ENCODE measurements at places on chromosomes 3 and 15. TPM values are rescaled to one million over a fixed set of nuclear protein-coding genes. Genes with fewer than 3 reads are reported as not detected.

Gene TCAIM
- 22.0 TPM for total RNA-seq

Gene PRR23B
- not detected for total RNA-seq

Gene GABPB1
- total RNA-seq, result 77.7 TPM

DNA sequence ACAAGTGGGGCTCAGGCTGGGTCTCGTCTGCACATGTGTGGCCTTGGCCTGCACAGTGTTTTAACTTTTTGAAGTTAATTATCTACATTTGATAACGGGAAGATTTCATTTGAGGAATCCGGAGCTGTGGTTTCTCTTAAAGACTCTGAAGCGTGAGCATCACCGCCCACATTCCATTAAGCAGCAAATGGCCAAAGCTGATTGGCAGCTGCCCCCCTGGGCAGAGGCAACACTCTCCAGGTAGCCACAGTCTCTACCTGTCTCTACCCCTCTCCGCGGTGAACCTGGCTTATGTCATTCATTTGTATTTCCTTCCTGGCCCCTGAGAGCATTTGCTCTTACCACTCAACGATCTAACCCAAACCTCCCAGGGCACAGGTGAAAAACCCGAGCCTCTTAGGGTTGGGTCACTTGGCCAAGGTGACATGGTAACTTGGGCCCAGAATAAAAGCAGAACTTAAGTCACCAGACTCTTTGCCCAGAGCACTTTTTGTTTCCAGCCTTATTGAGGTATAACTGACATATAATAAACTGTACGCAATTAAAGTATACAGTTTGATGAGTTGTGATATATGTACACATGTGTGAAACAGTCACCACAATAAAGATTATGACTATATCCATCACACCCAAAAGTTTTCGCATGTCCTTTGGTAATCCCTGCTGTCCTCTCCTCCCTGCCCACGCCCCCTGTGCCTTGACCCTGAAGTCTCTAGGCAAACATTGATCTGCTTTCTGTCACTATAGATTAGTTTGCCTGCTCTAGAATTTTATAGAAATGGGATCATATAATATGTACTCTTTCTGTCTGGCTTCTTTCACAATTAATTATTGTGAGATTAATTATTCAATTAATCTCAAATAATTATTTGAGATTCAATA is 245.7 kb upstream of the HES1 start:
- H3K4me1 ChIP-seq, result peaks cover 22% of the 10 kb centered on the region
- no peaks in the 10 kb centered on the region for H3K36me3 ChIP-seq
- H3K4me3 ChIP-seq, result no peak overlapping the region
- H3K27me3 ChIP-seq, result no peaks in the 10 kb centered on the region
- no peak overlapping the region for H3K27ac ChIP-seq

- H3K36me3 ChIP-seq, result peaks cover 10% of the 10 kb centered on the region
- H3K27me3 ChIP-seq, result peaks cover 13% of the 10 kb centered on the region
- DNase-seq, result no peak
- peaks cover 31% of the 10 kb centered on the region for H3K4me1 ChIP-seq
- no peak overlapping the region for H3K4me3 ChIP-seq
- H3K27ac ChIP-seq, result no peak overlapping the region
Observed at GRCh38 chr3:197300361-197300760, 1.9 kb upstream of the DLG1 start.

- no peak overlapping the region for H3K4me3 ChIP-seq
- H3K36me3 ChIP-seq, result peaks cover 12% of the 10 kb centered on the region
- H3K27ac ChIP-seq, result no peak overlapping the region
- DNase-seq, result no peak
- H3K27me3 ChIP-seq, result no peaks in the 10 kb centered on the region
- no peaks in the 10 kb centered on the region for H3K4me1 ChIP-seq
Observed at GRCh38 chr3:121491683-121492320, 54.0 kb downstream of the POLQ start.

DNA sequence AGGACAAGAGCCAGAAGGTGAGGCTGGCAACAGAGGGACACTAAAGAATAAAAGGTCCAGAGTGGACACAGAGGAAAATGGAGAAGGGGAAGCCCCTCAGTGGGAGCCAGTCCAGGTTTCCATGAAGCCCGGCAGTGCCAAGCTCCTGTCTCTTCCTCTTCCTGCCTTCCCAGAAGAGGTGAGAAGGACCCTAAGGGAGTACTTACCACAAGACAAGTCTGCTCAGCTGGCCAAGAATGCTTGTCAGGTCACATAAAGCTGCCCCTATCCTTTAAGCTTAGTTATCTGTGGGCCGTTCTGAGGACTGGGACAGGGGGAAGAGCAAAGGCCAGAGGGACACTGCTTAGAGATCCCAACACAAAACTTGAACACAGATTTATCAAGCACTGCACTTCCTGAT is 100.2 kb downstream of the RYK start:
- H3K27me3 ChIP-seq, result no peaks in the 10 kb centered on the region
- peaks cover 5% of the 10 kb centered on the region for H3K36me3 ChIP-seq
- no peak overlapping the region for H3K4me3 ChIP-seq
- no peaks in the 10 kb centered on the region for H3K4me1 ChIP-seq

Gene AVEN
- 21.9 TPM for total RNA-seq

DNA sequence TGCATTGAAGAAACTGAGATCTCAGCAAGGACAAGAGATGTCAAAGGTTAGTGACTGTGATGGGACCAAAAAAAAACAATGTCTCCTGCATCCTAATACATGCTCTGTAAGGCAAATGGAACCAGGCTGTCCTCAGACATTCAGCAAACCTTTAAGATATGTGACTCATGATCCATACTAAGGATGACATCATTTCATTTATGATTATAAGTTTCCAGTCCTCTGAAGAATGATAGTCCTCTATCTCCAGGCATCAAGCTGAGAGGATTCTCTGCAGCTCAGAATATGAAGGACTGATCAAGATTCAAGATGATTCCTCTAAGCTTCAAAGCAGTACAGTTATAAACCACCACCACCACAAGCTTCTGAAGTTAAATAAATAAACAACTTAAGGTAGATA is 47.6 kb downstream of the SSR3 start:
- H3K27me3 ChIP-seq, result no peaks in the 10 kb centered on the region
- no peak overlapping the region for H3K4me3 ChIP-seq
- H3K36me3 ChIP-seq, result no peaks in the 10 kb centered on the region

GRCh38 chr3:10268930-10269329 is 20.7 kb downstream of the TATDN2 start:
- H3K27ac ChIP-seq, result no peak overlapping the region
- no peak overlapping the region for H3K4me3 ChIP-seq
- H3K4me1 ChIP-seq, result no peaks in the 10 kb centered on the region
- H3K36me3 ChIP-seq, result peaks cover 9% of the 10 kb centered on the region
- no peak for DNase-seq

DNA sequence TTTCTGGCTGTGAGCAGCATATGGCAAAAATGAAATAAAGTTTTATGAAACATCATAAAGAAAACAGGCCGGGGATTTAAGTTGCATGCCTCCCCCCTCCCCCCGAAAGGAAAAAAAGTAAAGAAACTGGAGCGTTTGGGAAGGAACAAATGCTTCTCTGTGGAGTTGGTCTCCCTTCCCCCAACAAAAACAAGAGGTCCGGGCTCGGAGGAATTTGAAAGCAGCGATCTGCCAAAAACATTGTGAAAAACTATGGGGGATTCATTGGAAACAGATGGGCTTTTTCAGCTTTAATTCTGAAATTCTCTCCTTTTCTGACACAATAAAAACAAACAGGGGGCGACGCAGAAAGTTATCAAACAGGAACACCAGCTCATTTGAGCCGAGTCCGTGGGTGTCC is 17.0 kb downstream of the RGMA start:
- H3K36me3 ChIP-seq, result peaks cover 6% of the 10 kb centered on the region
- DNase-seq, result peak; percentile 51
- H3K27ac ChIP-seq, result peak overlapping the region; percentile 83

GRCh38 chr3:125194849-125195601 is 17.5 kb downstream of the SLC12A8 start:
- no peak overlapping the region for H3K4me3 ChIP-seq
- H3K4me1 ChIP-seq, result peaks cover 3% of the 10 kb centered on the region
- no peak overlapping the region for H3K27ac ChIP-seq

GRCh38 chr15:25514522-25514921 is 75.7 kb upstream of the UBE3A start:
- no peaks in the 10 kb centered on the region for H3K36me3 ChIP-seq
- no peak overlapping the region for H3K27ac ChIP-seq
- no peaks in the 10 kb centered on the region for H3K4me1 ChIP-seq
- H3K4me3 ChIP-seq, result no peak overlapping the region
- no peak for DNase-seq

GRCh38 chr15:58233341-58233740 is 95.2 kb downstream of the AQP9 start:
- no peak overlapping the region for H3K4me3 ChIP-seq
- peaks cover 24% of the 10 kb centered on the region for H3K4me1 ChIP-seq
- no peak overlapping the region for H3K27ac ChIP-seq
- DNase-seq, result no peak
- H3K36me3 ChIP-seq, result no peaks in the 10 kb centered on the region
- H3K27me3 ChIP-seq, result no peaks in the 10 kb centered on the region

- no peak for DNase-seq
- no peaks in the 10 kb centered on the region for H3K27me3 ChIP-seq
- H3K4me3 ChIP-seq, result no peak overlapping the region
- H3K36me3 ChIP-seq, result no peaks in the 10 kb centered on the region
- no peak overlapping the region for H3K27ac ChIP-seq
Observed at GRCh38 chr3:153061938-153062528, 100.0 kb upstream of the RAP2B start.

DNA sequence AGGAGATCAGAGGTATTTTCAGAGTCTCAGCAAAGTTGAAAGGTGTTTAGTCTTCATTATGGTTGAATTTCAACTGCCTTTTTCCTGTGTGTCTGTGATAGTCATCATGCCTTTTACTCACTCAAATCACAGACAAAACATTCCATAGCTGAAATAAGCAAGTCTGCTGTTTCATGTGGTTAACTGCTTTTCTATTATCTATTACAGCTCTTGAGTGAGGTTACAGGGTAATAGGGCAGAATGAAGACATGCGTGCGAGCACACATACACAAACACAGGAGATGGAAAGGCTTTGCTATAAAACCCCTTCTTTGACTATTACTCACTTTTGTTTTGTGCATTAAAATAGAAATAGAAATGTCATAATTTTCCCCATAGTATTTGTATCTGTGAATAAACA is 192.6 kb upstream of the RARB start:
- H3K4me3 ChIP-seq, result no peak overlapping the region
- no peak overlapping the region for H3K27ac ChIP-seq
- no peaks in the 10 kb centered on the region for H3K4me1 ChIP-seq
- no peaks in the 10 kb centered on the region for H3K27me3 ChIP-seq
- H3K36me3 ChIP-seq, result no peaks in the 10 kb centered on the region

Gene TLE3
- total RNA-seq, result 22.1 TPM

GRCh38 chr3:66656609-66657008 is 155.8 kb upstream of the LRIG1 start:
- H3K4me3 ChIP-seq, result no peak overlapping the region
- H3K27me3 ChIP-seq, result no peaks in the 10 kb centered on the region
- H3K4me1 ChIP-seq, result peaks cover 24% of the 10 kb centered on the region
- no peak for DNase-seq

- H3K4me3 ChIP-seq, result no peak overlapping the region
- H3K27ac ChIP-seq, result no peak overlapping the region
- H3K27me3 ChIP-seq, result no peaks in the 10 kb centered on the region
- H3K4me1 ChIP-seq, result peaks cover 4% of the 10 kb centered on the region
- DNase-seq, result no peak
Observed at GRCh38 chr3:46846624-46847542, 16.4 kb downstream of the MYL3 start.

Gene GATA2
- total RNA-seq, result 0.09 TPM

- no peaks in the 10 kb centered on the region for H3K27me3 ChIP-seq
- no peaks in the 10 kb centered on the region for H3K36me3 ChIP-seq
- no peak overlapping the region for H3K4me3 ChIP-seq
- H3K4me1 ChIP-seq, result no peaks in the 10 kb centered on the region
- no peak overlapping the region for H3K27ac ChIP-seq
- DNase-seq, result no peak
Observed at GRCh38 chr3:171417813-171418212, 42.4 kb downstream of the TNIK start.

Gene ANKUB1
- not detected for total RNA-seq

DNA sequence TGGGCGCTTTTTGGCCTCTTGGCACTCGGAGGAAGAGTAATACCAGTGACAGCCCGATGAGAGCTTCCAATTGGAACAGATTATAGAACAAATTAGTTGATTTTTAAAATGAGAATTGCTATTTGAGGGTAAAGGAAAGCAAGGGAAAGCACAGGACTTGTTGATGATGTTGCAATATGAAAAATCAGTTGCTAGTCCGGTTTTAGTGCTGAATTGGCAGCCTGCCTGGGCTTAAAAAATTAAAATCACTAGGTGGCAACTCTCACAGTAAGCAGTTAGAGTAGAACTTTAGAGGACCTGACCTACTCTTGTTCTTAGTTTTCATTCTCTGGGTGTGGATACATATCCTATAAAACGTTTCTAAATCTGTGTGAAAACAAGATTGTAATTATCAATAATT is 2.1 kb upstream of the SCAANT1 start:
- DNase-seq, result no peak
- H3K27me3 ChIP-seq, result no peaks in the 10 kb centered on the region
- peaks cover 8% of the 10 kb centered on the region for H3K4me1 ChIP-seq
- H3K4me3 ChIP-seq, result no peak overlapping the region

DNA sequence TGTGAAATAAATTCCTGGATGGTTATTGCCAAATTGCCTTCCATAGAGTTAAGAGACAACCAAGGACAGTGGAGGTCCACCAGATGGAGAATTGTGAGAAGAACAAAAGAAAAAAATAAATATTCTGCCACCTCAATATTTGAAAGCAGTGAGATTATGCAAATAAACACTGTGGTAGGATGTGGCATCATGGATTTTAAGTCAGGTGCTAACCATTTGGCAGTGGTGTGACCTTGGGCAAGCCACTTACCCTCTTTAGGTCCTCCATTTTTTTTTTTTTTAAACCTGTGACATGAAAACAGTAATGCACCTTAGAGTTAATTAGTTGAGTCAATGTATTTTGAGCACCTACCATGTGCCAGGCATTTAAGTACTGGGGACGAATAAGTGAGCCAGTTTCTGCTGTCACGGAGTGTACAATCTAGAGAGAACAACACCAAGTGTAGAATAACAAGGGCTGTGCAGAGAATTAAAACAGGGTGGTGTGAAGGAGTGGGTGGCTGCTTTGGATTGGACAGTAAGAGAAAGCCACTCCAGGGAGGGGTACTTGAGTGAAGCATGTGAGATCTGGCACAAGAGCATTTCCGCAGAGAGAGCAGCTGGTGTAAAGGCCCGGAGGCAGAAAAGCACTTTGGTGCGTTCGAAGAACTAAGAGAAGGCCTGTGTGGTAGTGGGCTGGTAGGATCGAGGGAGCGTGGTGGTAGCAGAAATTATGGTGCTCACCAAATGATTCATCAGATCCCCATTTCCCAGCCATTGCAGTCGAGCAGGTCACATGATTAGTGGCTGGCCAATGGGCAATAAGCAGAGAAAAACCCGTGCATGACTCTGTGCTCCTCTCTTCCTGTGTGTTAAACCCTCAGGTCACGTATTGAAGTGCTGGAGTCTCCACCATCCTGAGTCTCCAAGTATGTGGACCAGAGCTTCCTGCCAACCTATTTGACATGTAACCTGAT is 39.2 kb downstream of the CCK start:
- no peak for DNase-seq
- H3K4me3 ChIP-seq, result no peak overlapping the region
- H3K4me1 ChIP-seq, result peaks cover 16% of the 10 kb centered on the region
- no peaks in the 10 kb centered on the region for H3K36me3 ChIP-seq
- H3K27ac ChIP-seq, result no peak overlapping the region
- no peaks in the 10 kb centered on the region for H3K27me3 ChIP-seq

Gene RAB6B
- 7.7 TPM for total RNA-seq
